ENCODE measurements at places on chromosomes 13 and 19.

GRCh38 chr13:80866921-80867320 is 526.0 kb upstream of the SPRY2 start:
- no peak for DNase-seq

DNA sequence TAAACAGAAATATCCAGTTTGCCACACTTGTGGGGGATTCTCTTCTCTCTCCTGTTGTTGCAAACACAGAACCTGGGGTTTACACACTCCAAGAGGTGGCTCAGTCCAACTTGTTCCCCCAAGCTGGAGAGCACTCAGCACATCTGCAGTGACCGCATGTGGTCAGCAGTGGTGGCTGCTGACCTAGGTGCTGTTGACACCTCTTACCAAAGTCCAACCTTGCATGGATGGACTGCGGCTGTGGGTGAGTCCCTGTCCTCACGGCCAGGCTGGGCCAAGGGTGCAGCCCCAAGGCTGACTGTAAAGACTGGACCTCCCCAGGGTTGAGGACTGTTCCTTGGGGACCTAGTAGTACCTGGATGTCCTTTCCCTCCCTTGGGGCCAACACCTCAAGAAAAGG is 6.1 kb downstream of the LRFN3 start:
- DNase-seq: no peak

- DNase-seq: peak; percentile 70
Observed at GRCh38 chr19:47863514-47863936, 4.5 kb downstream of the TPRX2 start.

DNA sequence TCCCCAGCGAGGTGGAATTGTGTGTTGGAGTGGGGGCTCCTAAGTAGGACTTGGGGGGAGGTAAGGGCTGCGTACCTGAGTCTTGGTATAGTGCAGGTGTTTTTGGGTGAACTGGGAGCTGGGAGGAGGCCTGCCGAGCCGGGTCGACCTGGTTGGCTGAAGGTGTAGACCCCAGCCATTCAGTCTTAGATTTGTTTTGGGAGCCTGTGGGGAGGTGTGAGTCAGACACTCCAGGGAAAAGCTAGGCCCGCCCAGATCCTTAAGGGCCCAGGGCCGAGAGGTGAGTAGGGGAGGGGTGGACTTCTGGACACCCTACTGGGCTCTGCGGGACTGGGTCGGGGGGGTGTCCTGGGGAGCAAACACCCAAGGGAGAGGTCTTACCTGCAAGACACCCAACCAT is 935 bp downstream of the CRB3 start:
- DNase-seq: no peak
